NCI-H526 treated with DMSO at 0.1 percent for 48 hours (cell line): ENCODE measurements at places on chromosomes 2 and 18.
A peak's percentile ranks its signal among the peaks of the same experiment; 100 is the strongest.

- DNase-seq: no peak
Observed at GRCh38 chr2:23145460-23145859, 239.5 kb upstream of the KLHL29 start.

GRCh38 chr18:48918660-48919456 is 31.9 kb downstream of the SMAD7 start:
- no peak for DNase-seq

GRCh38 chr2:193687195-193687594 is 1492.5 kb upstream of the TMEFF2 start:
- DNase-seq: no peak

- peak; percentile 73 for DNase-seq
Observed at GRCh38 chr2:172172513-172173173, 69.9 kb upstream of the DLX2 start.

- DNase-seq: no peak
Observed at GRCh38 chr2:133264989-133265401, 303.3 kb downstream of the NCKAP5 start.

DNA sequence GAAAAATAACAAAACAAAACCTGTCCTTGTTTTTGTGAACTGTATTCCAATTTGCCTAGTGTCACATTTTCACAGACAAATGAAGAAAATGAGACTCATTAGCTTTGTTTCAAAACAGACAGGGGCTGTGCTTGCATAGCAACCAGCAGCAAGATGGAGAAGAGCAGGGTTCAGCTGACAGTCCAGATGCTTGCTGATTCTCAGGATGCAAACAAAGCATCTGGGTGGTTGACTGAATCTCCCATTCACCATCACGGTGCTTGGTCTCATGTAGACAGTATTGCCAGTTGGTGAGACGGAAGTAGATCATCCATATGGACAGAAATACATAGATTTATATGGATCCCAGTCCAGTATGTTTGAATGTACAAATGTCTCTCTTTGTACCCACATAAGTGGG is 326.8 kb downstream of the CCDC85A start:
- no peak for DNase-seq

DNA sequence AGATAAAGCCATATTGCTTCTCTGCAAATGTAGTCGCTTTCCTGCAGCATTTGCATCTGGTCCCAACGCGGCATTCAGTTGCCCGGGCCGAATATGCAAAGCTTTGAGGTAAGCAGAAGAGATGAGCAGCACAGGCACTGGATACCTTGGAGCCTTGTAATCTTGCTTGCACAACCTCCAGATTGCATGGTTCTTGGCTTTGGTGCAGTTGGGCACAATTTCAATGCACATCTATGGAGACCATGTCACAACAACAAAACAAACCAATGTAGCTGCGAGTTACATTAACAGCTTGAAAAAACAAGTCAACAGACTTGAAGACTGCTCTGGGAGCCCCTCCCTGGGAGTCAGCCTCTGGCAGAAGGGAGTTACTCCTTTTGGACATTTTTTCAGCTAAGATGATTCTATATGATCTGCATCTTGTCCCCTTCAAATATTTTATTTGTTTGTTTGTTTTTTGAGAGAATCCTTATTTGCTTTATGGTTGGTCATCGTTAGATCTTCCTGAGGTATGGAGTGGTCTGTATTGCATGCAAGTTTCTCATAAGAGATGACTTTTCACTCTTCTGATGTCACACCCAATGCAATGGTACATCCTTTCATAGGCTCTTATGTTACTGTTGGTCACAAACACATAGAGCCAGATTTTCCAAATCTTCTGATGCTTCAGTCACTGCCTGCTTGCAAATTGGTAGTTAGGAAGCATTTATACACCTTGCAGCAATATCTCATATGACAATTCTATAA is 113.5 kb downstream of the EFEMP1 start:
- no peak for DNase-seq

- no peak for DNase-seq
Observed at GRCh38 chr2:109601783-109602182, 12.0 kb downstream of the SEPTIN10 start.

DNA sequence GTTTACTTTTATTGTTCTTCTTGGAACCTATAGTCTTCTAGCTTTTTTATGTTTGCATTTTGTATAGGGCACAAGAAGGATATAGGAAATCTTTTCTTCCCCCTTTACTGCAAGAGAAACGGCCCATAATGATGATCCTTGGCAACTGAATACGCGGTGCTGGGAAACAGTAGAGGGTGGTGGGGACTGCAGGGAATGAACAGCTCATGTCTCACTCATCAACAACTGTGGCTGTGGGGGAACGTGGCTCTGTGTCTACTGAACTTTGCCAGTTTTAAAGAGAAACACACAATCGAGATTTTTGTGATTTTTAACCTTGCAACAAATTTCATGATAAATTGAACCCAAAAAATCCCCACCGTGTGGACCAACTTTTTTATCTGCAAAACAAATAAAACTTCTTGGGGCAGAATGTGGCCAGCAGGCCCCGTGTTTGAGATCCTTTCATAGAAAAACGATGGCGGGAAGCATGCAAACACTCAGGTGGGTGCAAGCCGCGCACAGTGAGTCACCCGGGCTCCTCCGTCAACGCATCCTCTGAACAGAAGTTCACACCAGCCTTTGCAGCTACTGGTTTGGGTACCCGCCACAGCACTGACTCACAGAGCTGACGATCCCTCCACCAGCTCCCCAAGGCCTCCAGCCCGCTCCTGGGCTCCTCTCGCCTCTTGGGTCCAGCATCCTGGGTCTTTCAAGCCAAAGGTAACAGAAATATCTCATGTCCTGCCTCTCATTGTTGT is 149.3 kb downstream of the COL6A3 start:
- DNase-seq: no peak
